ENCODE measurements at places on chromosomes 5 and 9.
A peak's percentile ranks its signal among the peaks of the same experiment; 100 is the strongest.

DNA sequence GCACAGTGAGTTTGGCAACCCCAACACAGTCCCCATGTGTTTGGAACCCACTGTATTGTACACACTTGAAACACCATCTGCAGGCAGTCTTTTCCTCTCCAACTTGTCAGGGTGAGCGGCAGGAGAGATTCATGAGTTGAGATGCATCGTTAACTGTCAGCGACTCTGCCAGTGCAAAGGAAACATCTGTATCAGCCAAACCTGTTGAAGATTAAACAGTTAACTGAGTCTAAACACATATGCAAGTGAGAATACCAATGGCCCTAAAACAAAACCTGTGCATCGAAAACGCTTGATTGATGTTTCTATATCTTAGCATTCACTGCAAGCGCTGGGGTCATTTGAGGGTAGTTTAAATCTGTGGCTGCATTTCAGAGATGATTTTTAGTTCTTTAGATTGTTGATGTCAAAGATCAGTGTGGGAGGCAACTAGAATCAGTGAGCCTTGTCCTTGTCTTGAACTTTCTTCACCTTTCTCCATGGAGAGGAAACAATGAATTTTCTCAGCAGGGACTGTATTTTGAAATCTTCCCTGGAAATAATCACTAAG is 41.3 kb upstream of the PAM start:
- DNase-seq: peak; percentile 80

DNA sequence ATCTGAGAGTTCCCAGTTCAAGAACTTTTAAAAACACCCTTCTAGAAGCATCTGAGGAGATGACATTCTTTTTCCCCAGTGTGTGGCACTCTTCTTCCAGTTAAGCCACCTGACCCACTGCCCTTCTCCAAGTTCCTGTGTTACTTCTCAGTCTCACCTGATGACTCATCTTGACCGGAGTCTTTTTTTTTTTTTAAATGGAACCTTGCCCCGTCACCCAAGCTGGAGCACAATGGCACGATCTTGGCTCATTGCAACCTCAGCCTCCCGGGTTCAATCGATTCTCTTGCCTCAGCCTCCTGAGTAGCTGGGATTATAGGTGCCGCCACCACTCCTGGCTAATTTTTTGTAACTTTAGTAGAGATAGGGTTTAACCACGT is 224.1 kb upstream of the DAB2 start:
- peak; percentile 17 for DNase-seq

DNA sequence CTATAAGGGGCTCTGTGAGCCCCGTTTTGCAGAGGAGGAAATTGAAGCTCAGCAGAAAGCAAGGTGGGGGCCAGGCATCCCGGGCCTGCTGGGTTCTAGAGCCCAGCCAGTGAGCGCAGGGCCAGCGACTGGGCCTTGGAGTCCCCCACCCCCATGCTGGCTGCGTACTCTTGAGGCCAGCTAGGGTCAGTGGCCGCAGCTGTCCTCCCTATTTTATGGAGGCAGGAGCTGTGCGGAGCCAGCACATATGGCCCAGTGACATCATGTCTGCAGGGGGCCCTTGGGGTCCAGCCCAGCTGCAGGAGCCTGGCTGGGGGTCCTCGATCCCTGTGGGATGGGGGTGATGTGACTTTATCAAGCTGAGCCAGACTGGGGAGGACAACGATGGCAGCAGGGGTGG is 71.3 kb downstream of the HMCN2 start:
- no peak for DNase-seq

DNA sequence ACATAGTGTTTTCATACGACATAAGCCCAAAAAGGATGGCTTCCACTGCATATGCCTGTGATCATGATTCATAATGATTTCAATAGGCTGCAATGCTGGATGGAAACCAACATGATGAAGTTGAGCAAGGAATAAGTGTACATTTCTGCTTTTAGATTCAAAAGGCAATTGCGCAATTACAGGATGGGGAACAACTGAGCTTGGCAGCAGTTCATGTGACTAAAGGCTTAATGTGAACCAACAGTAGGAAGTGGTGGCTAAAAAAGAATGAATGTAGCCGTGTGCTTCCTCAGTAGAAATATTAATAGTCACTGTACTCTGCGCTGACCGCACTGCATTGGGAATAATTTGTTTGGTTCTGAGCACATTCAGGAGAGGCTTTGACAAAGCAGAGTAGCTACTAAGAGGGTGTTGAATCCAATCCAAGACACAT is 51.2 kb downstream of the SLC1A3 start:
- peak; percentile 100 for DNase-seq
